ENCODE measurements at places on chromosomes 5 and 9. TPM values are rescaled to one million over a fixed set of nuclear protein-coding genes. Genes with fewer than 3 reads are reported as not detected.

- no peak for DNase-seq
Measured at GRCh38 chr5:151547364-151547763, 43.8 kb downstream of the FAT2 start.

DNA sequence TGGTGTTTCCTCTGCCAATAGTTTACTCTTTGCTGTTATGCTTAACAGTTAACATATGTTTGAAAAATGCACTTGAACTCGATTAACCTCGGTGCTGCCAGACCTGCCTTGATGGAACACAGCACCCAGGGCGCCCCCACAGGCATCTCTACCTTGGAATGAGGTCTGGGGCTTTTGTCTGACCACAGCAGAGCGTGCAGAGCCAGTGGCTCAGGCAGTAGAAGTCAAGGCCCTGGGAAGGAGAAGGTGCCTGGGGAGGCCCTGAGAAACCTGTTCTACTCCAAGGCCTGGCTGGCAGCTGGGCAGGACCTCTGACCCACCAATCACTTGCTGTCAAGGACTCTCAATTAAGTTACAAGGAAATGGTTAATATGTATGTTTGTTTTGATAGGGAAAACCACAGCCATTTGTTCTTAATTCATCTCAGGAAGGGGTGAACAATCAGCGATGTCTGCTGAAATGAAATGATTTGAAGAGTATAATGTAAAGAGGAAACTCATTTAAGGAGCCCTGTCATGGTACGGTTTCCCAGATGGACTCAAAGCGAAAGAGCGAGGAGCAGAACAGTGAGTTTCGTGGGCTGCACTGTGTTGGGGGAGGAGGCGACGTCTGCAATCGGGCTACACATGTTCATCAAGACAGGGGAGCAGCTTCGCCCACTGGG lies 21.9 kb downstream of the MACROH2A1 start:
- peak; percentile 43 for DNase-seq

- DNase-seq = no peak
Measured at GRCh38 chr5:107408564-107408963, 262.2 kb downstream of the EFNA5 start.

- DNase-seq = no peak
Measured at GRCh38 chr9:124205686-124206352, 51.9 kb upstream of the NEK6 start.

GRCh38 chr5:58458743-58459145 lies 1.1 kb downstream of the PLK2 start:
- no peak for DNase-seq

Gene CARTPT
- total RNA-seq = 11.4 TPM

Gene CCNI2
- total RNA-seq = not detected

Measured in stomach (tissue), 19 donors.